Activated T-helper 1 cell treated with anti-CD3 and anti-CD28 coated beads, Interleukin-2, amount 50 U/mL, for 16 hours (primary cell): ENCODE measurements at places on chromosomes 1 and 21.

DNA sequence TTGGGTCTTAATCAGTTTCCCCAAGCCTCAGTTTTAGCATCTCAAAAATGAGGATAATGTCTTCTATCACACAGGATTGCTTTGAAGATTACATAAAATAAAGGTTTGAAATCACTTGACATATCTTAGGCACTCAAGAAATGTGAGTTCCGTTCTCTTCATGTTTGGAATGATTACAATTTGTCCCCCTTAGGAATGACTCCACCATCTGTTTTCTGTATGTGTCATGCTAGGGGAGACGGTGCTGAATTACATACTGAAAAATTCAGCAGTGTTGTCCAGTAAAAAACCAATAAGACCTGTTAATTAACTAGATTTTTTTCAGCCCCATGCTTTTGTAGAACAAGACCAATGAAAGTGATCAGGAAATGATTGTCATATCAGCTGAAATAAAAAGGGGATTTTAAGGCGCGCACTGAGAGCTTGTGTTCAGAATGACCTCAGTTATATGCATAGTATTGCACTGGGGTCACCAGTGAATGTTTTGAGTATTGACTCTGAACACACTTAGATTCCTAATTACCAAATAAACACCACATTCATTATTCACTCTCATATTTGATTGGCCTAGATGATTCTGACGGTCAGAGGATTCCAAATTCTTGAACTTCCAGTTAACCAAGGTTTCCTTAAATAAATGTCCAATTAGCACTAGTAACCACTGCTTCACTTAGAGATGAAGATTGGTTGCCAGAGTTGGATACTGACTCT, 114.5 kb upstream of the KCNK2 start:
- no peak for DNase-seq

DNA sequence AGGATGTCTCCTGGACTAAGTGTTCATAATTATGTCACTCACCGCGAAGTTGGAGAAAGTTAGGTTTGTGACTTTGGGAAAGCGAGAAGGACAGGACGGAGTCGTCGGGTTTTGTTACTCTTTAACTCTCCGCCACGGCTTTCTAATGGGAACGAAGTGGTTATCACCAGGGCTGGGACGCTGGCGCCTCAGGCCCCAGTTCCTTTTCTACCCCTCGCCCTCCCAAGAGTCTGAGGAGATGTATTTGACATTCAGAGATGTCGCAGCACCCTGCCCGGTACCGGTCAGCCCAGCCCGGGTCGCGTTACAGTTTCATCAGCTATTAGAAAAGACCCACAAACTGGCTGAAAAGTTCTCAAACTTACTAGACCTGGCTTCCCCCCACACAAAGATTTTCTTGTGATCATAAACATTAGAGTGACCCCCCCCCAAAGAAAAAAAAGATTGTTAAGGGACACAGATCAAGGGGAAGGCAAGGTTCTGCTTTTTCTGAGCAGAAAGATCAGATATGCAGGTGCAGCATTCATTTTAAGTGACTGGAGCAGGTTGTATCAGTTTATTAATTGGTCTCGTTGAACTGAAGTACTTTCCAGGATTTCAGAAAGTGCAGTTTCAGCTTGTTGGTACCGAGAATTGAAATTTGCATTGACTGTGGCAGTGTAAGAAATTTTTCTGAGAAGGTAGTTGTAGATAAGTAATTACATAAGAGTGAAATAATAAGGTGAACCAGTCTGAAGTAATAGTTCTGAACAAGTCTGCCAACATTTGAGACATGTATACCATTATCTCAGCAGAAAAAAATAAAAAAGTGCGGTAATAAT, 859 bp upstream of the ZBTB18 start:
- DNase-seq: no peak

- DNase-seq: no peak
These were observed 44.0 kb downstream of the ACP6 start for GRCh38 chr1:147626291-147626690.

DNA sequence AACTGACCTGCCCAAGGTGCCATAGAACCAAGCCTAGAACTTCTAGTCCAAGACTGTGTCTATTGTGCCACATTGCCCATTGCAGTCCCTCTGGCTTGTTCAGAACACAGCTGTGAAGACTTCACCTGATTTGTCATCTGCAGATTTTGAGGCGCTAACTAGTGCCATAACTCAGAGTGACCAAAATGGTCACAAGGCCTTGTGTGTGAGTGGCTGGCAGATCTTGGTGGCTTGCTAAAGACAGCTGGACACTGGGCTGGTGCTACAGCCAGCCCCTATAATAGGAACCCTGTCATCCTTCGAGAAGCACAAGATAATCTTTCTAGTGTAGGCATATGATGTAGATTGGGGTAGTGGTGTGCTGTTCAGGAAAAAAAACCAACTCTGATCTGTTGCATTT, 63.7 kb upstream of the IFNLR1 start:
- DNase-seq: no peak

GRCh38 chr1:194709439-194709838, 1523.0 kb upstream of the B3GALT2 start:
- no peak for DNase-seq
